IMR-90 (cell line): ENCODE measurements at places on chromosomes 3 and 15.

DNA sequence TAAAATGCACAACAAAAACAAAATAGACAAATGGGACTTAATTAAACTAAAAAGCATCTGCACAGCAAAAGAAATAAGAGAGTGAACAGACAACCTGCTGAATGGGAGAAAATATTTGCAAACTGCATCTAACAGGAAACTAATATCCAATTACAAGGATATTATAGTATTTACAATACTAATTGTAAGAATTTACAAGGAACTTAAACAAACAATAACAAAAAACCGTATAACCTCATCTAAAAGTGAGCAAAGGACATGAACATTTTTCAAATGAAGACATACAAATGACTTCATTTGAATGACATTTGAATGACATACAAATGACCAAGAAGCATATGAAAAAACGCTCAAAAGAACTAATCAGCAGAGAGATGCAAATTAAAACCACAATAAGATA is 66.4 kb downstream of the CSNK1G1 start:
- H3K4me1 ChIP-seq, result peaks cover 4% of the 10 kb centered on the region
- DNase-seq, result no peak
- H3K36me3 ChIP-seq, result peaks cover 2% of the 10 kb centered on the region; the same call in 1 of the 2 replicates
- no peaks in the 10 kb centered on the region for H3K27me3 ChIP-seq
- H3K27ac ChIP-seq, result no peak overlapping the region

- H3K4me1 ChIP-seq, result no peaks in the 10 kb centered on the region
- no peaks in the 10 kb centered on the region for H3K36me3 ChIP-seq
- no peak for DNase-seq
- H3K27me3 ChIP-seq, result peaks cover 18% of the 10 kb centered on the region
- no peak overlapping the region for H3K27ac ChIP-seq
Measured at GRCh38 chr3:14520967-14521366, 19.2 kb downstream of the GRIP2 start.

DNA sequence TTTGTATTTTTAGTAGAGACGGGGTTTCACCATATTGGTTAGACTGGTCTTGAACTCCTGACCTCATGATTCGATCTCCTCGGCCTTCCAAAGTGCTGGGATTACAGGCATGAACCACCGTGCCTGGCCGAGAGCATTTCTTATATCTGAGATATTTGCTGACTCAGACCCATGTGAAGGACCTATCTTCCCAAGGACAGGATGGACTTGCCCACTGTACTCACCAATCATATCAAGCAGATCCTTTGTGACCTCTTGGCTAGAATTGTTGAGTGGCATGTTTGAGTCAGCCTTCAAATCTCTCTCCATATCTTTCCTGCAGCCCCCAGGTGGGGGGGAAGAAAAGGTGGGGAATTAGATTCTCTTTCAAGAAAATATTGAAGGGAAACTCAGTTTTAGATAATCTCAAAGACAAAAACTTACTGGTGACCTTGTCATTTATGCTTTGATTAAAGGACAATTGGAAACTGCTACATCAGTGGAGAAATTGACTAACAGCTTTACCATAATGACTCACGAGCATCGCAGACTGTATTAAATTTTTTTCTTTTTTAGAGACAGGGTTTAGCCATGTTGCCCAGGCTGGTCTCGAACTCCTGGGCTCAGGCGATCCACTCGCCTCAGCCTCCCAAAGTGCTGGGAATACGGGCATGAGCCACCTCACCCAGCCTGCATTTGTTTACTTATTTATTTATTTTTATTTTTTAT is 3.1 kb downstream of the C3orf62 start:
- no peaks in the 10 kb centered on the region for H3K27me3 ChIP-seq
- H3K4me3 ChIP-seq, result no peak overlapping the region
- peaks cover 11% of the 10 kb centered on the region for H3K4me1 ChIP-seq
- DNase-seq, result no peak

- H3K4me1 ChIP-seq, result peaks cover 2% of the 10 kb centered on the region; the same call in 1 of the 2 replicates
- no peaks in the 10 kb centered on the region for H3K36me3 ChIP-seq
- DNase-seq, result no peak
- peaks cover 10% of the 10 kb centered on the region for H3K27me3 ChIP-seq
Measured at GRCh38 chr15:50247819-50248655, 17.5 kb downstream of the HDC start.

GRCh38 chr15:44718927-44719292 is 7.6 kb downstream of the B2M start:
- no peak overlapping the region for H3K4me3 ChIP-seq
- H3K27ac ChIP-seq, result no peak overlapping the region
- H3K4me1 ChIP-seq, result no peaks in the 10 kb centered on the region
- H3K36me3 ChIP-seq, result peaks cover 21% of the 10 kb centered on the region

- no peak overlapping the region for H3K4me3 ChIP-seq
- H3K27me3 ChIP-seq, result peaks cover 19% of the 10 kb centered on the region
- H3K27ac ChIP-seq, result no peak overlapping the region
Measured at GRCh38 chr15:65222891-65223290, 11.6 kb upstream of the CILP start.

DNA sequence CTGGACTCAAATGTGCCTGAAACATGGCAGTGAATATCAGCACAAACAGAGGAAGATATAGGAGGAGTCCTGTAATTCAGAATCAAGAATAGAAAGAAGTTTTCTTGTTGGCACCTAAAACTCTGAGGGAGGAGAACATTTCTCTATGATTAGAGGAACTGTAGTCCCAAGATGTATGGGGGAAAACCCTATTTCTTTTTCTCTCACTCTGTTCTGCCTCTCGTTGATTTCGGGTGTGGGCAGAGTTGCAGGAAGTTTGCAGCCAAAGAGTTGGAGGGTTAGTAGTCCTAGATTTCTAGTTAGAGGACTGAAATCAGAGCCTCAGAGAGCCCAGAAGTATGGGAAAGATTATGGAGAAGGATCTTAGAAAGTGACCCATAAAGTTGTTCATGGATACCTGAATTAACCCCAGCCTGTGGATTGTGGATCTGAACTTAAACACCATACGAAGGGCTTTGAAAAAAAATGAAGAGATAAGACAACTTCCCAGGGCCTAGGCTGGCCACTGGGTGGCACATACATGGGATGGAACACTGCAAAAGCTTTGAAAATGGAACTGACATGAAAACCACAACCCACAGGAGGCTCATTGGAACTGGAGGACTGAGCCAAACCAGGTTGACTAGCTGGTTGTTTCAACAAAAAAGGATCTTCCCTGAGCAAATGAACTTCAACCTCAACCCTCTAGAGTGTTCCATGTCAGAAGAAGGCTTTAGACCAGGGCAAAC is 34.6 kb downstream of the FMN1 start:
- no peaks in the 10 kb centered on the region for H3K36me3 ChIP-seq
- H3K27me3 ChIP-seq, result peaks cover 30% of the 10 kb centered on the region
- 0 out of 2 replicates have a peak, but pooled peaks cover 2% of the 10 kb centered on the region for H3K4me1 ChIP-seq
- H3K4me3 ChIP-seq, result no peak overlapping the region
- DNase-seq, result no peak

GRCh38 chr3:50515565-50516439 is 12.4 kb upstream of the CACNA2D2 start:
- H3K4me3 ChIP-seq, result no peak overlapping the region
- DNase-seq, result no peak
- no peaks in the 10 kb centered on the region for H3K4me1 ChIP-seq
- no peaks in the 10 kb centered on the region for H3K36me3 ChIP-seq
- H3K27ac ChIP-seq, result no peak overlapping the region
- peaks cover 60% of the 10 kb centered on the region for H3K27me3 ChIP-seq

DNA sequence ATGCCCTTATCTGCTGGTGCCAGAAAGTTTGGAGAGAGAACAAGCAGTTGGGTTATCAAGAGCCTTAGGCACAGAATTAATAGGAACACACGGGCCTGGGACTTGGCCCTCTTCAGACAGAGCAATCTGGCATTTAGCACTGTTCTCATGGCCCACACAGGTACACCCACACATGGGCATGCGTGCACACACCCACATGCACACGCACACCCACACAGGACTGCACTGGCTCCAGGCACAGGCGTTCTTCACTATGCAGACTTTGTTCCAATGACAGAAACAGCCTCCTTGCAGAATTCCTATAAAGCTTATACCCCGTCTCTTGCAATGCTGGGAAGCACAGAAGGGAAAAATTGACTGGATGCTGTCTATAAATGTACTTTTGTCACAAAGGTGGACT is 36.3 kb downstream of the TMEM44 start:
- no peak overlapping the region for H3K4me3 ChIP-seq
- H3K27me3 ChIP-seq, result no peaks in the 10 kb centered on the region
- DNase-seq, result no peak
- H3K36me3 ChIP-seq, result peaks cover 9% of the 10 kb centered on the region
- peaks cover 19% of the 10 kb centered on the region for H3K4me1 ChIP-seq

DNA sequence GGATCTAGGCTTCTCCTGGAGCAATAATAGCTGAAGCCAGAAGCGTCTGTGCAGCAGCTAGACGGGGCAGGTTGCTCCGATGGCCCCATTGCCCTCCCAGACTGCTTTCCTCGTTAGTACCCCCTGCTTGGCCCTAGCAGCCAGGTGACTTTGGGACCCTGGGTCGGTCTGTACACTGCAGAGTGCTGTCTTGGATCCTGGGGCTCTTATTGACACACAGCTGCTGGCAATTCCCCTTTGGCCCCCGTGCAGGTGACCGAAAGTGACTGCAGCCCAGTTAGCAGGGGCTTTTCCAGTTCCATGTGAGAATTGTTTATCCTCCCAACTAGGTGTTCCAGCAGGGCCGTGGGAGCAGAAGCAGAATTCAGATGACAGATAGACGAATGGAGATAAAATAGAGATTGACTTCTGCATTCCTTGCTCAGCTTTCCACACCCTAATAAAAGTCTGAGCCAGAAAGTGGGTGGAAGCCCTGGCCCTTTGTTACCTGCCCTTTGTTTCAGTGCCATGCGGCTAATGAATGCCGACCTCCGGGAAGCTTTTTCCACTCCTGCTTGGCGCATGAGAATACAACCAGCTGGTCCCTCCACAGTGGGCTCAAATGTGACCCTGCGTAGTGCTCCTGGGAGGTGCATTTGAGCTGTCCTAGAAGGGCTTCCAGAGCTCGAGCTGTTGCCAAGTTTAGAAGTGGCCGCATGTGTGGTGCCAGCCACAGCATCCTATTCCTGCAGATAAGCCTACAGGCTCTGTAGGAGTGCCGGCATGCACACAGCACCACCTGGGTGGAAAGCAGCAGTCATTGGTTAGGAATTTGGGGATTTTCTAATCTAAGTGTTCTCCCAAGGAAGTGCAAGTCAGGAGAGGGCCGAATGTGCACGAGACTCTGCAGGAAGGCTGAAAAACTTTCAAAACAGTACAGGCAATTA is 94.4 kb downstream of the SLCO3A1 start:
- DNase-seq, result peak; percentile 73
- H3K4me3 ChIP-seq, result no peak overlapping the region
- no peaks in the 10 kb centered on the region for H3K36me3 ChIP-seq
- peaks cover 11% of the 10 kb centered on the region; the same call in 1 of the 2 replicates for H3K4me1 ChIP-seq
- no peak overlapping the region for H3K27ac ChIP-seq

DNA sequence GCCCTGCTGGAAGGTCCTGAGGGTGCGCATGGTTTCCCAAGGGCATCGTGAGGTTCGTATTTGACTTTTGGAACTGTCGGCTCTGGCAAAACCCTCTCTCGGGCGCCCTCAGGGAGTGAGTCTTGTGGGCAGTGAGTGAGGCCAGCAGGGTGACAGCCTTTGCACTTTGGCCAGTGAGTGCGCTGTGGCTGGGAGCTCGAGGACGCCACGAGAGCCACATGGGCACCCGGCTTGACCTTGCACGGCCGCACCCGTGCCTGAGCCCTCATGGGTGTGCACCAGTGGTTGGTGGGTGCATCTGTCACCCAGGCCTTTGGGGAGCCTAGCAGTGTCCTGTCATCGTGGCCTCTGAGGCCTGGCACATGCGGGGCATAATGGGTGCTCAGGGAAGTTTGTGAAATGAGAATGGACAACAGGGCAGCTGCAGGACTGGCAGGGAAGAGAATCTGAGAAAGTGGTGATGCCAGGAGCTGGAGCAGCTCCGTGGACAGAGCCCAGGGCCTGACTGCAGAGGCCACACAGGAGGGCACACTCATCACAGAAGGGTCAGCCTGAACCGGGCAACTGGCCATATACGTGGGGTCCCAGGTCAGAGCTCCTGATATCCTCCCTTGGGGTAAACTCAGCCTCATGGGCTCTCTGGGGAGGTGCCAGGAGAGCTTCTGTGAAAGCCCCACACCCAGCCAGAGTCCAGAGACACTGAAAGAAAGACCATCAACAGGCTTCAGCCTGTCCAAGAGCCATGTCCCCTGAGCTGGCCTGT is 30.4 kb upstream of the SNRPA1 start:
- H3K4me1 ChIP-seq, result no peaks in the 10 kb centered on the region
- no peaks in the 10 kb centered on the region for H3K36me3 ChIP-seq
- DNase-seq, result no peak
- H3K27me3 ChIP-seq, result peaks cover 42% of the 10 kb centered on the region
- H3K27ac ChIP-seq, result no peak overlapping the region
- H3K4me3 ChIP-seq, result no peak overlapping the region

DNA sequence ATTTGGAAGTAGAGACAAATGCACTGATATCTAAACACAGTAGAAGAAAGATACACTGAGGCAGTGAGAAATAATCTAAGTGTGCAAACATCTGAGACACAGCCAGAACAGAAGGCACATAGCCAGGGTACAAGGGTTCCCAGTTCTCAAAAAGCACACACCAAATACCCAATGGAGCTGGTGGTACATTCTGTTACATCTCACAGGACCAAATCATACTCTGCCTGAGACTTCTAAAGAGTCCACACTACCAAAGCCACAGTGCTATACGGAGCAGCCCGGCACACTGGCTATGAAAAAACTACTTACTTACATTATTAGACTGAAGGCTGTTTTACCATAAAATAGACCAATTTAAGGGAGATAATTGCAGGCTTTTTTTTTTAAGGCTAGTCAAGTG is 19.3 kb downstream of the CLPX start:
- H3K4me3 ChIP-seq, result no peak overlapping the region
- DNase-seq, result no peak
- no peaks in the 10 kb centered on the region for H3K27me3 ChIP-seq
- no peaks in the 10 kb centered on the region for H3K4me1 ChIP-seq

GRCh38 chr3:52859686-52860423 is 25.0 kb upstream of the MUSTN1 start:
- no peak overlapping the region for H3K4me3 ChIP-seq
- no peaks in the 10 kb centered on the region for H3K4me1 ChIP-seq
- no peak for DNase-seq
- no peaks in the 10 kb centered on the region; the same call in 1 of the 2 replicates for H3K36me3 ChIP-seq
- H3K27ac ChIP-seq, result no peak overlapping the region
- no peaks in the 10 kb centered on the region for H3K27me3 ChIP-seq

DNA sequence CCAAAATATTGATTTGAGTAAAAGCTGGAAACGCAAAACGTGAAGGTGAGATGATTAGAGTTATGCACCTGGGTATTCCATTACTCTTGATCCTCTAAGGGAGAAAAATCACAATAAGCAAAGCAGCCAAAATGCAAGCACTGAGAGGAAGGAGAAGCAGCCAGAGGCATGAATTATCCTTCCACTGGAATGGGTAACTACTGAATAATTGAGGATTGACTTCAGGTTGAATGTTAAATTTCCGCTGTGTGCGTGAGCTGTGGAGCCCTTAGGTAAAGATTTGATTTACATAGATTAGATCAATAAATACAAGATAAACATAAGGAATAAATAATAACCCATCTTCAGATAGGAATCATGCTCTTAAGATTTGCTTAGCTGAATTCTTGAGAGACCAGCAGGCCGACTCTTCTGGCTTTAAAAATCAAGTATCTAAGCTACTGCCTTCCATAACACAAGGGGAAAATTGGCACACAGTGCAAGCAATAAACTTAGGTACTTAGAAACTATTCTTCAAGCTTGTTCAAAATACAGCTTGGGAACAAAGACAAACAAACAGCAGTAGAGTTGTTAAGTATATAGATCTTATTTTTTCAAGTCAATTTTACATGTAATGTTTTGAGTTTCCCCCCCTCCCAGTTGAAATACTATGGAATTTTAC is 1459.5 kb downstream of the ZPLD1 start:
- no peak for DNase-seq
- no peaks in the 10 kb centered on the region for H3K36me3 ChIP-seq
- H3K27ac ChIP-seq, result no peak overlapping the region
- no peaks in the 10 kb centered on the region for H3K27me3 ChIP-seq

- H3K27me3 ChIP-seq, result peaks cover 6% of the 10 kb centered on the region
- no peak overlapping the region for H3K4me3 ChIP-seq
- DNase-seq, result no peak
- peaks cover 2% of the 10 kb centered on the region; the same call in 1 of the 2 replicates for H3K4me1 ChIP-seq
Measured at GRCh38 chr3:112350018-112350810, 17.3 kb downstream of the CD200 start.
